Activated naive CD4-positive, alpha-beta T cell treated with anti-CD3 and anti-CD28 coated beads for 36 hours (primary cell): ENCODE measurements at places on chromosomes 12 and 14.

- DNase-seq: no peak
Measured at GRCh38 chr14:69841656-69842055, 37.6 kb upstream of the SMOC1 start.

DNA sequence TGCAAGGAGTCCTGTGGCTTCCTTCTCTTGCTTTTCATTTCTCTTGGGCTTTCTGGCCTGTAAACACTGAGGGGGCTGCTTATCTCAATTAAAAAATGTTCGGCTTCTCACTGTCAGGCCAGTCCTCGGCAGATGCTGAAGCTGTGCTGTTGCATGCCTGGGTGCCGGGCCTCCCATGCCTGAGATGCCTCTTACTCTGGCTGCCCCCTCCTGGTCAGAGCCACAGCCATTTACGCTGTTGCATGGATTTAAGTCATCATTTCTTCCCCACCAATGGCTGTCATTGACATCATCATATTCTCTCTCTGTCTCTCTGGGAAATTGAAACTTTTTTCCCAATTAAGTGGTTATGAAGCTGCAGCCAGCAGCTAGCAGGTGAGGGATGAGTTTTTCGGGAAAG is 53.7 kb downstream of the FOXN4 start:
- no peak for DNase-seq

DNA sequence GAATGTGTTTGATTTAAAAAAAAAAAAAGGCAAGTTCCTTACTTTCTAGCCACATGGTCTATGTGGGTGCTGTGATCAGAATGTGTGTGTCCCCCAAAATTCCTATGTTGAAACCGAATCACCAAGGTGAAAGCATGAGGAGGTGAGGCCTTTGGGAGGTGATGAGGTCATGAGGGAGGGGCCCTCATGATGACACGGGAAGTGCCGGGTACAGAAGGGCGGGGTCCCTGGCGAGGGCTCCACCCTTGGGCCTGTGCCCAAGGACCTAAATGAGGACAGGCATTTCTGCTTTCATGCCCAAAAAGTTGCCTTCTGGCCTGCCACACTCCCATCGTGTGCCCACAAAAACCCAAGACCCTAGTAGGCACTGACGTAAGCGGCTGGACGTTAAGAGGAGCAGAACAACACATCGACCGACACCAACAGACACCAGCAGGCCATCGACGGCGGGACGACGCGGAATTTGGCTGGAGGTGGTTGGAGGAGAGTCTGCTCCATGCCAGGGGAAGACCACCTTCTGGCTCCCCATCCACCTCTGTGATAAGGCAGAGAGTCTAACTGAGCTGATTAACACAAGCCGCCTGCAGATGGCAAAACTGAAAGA is 211.8 kb downstream of the FOXN3 start:
- DNase-seq: no peak

- no peak for DNase-seq
Measured at GRCh38 chr12:47038270-47038748, 41.1 kb upstream of the PCED1B start.

GRCh38 chr14:96095581-96096476 is 56.7 kb downstream of the C14orf132 start:
- no peak for DNase-seq

DNA sequence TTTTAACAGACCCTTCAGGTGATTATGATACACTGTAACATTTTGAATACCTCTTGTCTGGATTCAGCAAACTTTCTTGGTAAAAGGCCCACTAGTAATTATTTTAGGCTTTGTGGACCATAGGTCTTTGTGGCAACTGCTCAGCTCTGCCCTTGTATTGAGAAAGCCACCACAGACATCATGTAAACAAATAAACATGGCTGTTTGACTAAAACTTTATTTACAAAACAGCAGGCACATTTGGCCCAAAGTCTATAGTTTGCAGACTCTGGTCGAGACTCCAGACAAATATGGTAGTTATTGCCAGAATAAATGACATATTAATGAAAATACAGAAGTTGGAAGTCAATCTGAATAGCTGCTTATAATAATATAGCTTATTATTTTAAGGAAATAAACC is 18.2 kb downstream of the NAA30 start:
- DNase-seq: no peak

DNA sequence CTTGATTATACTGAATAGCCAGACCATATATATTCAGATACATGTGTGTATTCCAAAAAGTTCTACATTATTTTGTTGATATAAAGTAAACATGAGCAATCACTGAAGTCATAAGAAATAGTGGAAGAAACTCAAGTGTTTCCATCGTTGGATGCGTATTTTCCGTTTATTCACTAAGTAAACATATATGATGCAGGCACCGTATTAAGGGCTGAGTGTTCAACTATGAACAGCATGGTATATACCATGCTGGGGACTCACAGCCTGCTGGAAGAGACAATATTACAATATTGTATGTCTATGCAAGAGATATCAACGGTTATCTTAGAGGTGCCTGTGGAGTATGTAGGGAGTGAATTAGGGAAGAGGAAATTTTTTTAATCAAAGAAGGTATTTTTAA is 1.2 kb downstream of the PYROXD1 start:
- DNase-seq: no peak

DNA sequence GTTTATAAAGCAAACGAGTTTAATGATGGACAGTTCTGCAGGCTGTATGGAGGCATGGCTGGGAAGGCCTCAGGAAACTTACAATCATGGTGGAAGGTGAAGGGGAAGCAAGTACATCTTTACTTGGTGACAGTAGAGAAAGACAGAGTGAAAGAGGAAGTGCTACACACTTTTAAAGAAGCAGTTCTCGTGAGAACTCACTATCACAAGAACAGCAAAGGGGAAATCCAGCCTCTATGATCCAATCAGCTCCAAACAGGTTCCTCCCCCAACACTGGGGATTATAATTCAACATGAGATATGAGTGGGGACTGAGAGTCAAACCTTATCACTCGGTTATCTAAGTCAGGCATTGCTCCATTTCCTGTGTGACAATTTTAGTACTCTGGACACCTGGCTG is 189.9 kb upstream of the CNTN1 start:
- DNase-seq: no peak

GRCh38 chr14:65783576-65783975 is 371.0 kb downstream of the FUT8 start:
- DNase-seq: no peak
